NCI-H226 (cell line): ENCODE measurements at places on chromosomes 6 and 20.

GRCh38 chr6:1042583-1043457 lies 269.1 kb upstream of the FOXQ1 start:
- DNase-seq = no peak

- DNase-seq = peak; percentile 30
These were observed 81.1 kb downstream of the RIMS1 start for GRCh38 chr6:71967436-71967835.

- peak; percentile 92 for DNase-seq
These were observed 24.2 kb downstream of the NQO2 start for GRCh38 chr6:3023663-3024483.

DNA sequence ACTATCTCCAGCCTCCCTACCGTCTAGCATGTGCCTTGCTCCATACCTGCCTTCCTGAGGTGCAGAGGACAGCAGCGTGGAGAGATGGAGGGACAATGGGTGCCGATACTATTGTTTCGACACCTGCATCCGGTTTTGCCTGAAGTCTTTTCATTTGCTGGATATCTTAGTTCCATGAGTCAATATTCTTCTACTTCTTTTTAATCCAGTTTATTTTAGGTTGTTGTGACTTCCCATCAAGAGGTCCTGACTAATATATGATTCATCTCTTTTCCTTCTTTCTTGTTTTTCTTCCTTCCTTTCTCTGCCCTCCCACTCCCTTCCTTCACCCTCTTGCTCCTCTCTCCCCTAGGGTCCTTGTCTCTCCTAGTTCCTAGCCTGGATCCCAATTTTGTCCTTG lies 91.4 kb downstream of the CDH26 start:
- DNase-seq = no peak
